ENCODE measurements at places on chromosomes 6 and 20. TPM values are rescaled to one million over a fixed set of nuclear protein-coding genes. Genes with fewer than 3 reads are reported as not detected.
A peak's percentile ranks its signal among the peaks of the same experiment; 100 is the strongest.

The C20orf204 gene
- 3.5 TPM for total RNA-seq

The EPPIN gene
- not detected for total RNA-seq

The HCK gene
- total RNA-seq, result not detected

The SIRPB2 gene
- not detected for total RNA-seq

The TINAG gene
- not detected for total RNA-seq

The COL21A1 gene
- total RNA-seq, result not detected

- DNase-seq, result no peak
These were observed 107.8 kb upstream of the RNF217 start for GRCh38 chr6:124854338-124854922.

DNA sequence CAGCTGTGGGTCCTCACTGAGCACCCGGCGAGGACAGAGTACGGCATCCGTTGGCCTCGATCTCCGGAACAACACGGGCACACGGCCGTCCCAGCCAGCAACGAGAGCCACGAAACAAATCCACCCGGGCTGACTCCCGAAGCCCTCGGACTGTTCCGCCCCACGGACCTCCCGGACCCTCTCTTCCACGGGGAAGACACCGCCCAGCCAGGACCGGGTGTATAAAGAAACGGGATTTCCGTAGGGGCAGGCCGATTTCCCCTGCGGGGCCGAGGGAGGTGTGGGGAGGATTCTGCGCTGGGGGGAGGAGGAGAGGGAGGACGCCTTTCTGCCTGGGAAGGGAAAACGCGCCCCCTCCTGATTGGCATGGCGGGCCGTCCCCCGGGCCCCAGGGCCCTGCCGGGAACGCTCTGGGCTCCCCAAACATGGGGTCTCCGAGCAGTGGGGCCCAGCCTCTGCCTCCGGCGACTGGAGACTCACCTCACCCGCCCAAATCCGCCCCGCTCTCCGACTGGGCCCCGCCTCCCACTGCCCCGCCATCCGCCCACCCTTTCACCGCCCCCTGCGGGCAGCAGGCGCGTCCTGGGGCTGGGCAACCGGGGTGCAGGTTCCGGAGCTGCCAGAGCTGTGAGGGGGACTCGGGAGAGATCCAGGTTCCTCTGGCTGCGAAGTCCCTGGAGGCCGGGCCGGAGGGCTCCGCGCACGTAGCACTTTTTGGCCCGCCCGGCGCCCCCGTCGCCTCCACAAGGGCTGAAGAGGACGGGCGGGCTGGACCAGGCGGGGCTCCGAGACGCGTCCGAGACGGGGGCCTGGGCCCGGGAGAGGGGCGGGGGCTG is 679 bp upstream of the PPDPF start:
- DNase-seq, result peak; percentile 71

GRCh38 chr20:354298-354977 is 7.5 kb downstream of the NRSN2 start:
- DNase-seq, result peak; percentile 83

DNA sequence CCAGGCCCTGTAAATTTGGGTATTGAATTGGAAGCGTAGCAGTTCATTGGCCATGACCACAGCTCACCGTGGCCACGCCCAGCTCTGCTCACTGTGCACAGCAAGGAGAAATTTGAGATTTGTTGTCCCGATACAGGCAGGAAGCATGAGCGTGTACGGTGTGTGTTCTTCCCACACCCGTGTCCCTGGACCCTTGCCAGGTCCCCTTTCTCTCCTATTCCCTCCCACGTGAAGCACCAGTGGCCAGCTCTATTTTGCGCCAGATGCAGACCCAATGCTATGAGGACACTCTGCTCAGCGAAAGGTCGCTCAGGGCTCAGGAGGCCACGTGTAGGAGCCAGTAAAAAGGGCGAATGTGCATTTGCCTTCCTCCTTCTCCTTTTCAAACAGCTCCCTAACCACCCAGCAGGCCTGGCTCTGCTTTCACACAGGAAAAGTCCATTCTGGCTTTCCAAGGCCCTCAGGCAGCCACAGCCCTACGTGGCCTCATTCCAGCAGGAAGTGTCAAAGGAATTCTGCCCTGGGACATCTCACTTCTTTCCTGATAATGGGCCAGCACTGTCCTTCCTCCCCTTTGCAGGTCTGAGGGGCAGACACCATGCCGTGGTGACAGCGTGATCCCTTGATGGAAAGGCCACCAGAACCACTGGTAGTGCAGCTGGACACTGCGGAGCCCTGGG is 499.2 kb upstream of the CDH4 start:
- DNase-seq, result no peak

DNA sequence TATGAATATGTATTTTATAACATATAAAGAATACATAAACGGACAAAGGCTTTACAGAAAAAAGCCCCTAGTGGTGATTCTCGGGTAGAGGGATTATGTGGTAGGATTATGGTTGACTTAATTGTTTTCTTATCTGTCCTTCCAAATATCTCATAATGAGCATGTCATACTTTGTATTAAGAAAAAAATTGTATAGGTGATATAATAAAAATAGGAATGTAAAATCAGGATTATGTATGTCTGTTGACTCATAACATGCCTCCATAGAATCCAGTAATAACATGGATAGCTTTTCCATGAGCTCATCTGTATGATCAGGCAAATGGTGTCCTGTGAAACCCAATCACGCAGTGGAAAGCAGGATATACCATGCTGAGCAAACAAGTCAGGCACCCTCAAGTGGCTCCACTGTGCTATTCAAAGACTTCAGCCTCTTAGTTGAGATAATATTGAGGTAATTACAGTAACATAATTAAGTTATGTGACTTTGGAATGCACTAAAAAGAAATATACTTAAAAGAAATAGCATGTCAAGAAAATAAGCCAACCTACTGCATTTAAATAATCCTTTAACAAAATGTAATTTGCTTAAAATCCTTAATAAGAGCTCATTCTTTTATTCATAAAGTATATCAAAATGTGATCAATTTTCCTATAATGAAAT is 39.6 kb upstream of the PRELID3B start:
- no peak for DNase-seq

DNA sequence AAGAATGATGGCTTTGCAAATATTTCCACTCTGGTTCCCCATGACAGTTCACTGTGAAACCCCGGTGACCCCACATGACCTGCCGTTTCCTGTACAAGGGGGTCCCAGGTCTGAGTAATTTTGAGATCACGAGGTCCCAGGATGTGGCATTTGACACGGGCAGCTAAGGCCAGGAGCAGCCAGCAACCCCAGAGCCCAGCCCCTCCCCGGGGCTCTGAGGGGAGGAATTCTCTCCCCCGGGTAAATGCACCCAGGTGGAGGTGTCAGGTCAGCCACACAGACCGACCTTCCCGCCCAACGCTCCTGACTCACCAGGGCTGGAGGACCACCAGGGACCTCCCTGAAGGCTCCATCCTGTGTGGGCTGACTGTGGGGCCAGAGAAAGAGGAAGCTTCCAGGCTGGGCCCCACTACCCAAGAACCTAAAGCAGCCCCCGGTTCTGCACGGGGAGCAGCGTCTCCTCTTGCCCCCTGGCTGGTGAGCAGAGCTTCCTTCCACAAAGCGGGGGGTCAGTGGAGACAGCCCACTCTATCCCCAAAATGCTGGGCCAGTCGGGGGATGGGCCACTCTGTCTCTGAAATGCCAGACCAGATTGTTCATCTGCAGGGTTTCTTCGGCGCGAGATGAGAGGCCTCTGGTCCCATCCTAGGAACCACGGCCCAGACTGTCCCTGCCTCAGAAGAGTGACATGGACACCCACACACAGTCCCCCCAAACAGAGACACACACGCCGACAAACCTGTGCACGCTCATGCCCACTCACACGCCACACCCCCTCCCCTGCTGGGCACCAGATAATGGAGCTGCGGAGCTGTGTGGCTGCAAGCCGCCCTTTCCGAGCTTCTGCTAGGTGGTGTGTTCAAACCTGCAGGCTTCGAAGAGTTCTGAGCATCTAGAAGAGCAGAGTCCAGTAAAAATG is 23.4 kb upstream of the SLCO4A1 start:
- DNase-seq, result peak; percentile 50

GRCh38 chr20:39278230-39278788 is 316.2 kb downstream of the DHX35 start:
- no peak for DNase-seq

- no peak for DNase-seq
These were observed 80.1 kb upstream of the ELOVL5 start for GRCh38 chr6:53428886-53429285.

DNA sequence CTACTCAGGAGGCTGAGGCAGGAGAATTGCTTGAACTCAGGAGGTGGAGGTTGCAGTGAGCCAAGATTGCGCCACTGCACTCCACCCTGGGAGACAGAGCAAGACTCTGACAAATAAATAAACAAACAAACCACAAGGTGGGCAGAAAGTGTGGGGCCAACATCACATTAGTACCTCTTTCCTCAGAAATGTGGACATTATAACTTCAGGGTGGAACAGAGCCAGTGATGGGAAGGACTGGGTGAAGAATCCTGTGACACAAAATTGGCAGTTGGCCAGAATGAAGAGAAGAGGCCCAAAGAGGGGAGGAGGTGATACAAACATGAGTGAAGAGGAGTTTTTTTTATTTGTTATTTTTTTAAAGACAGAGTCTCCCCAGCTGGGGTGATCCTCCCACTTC is 50.6 kb downstream of the NUP153 start:
- DNase-seq, result no peak

- peak; percentile 38 for DNase-seq
These were observed 36.9 kb upstream of the BLCAP start for GRCh38 chr20:37564388-37565133.

DNA sequence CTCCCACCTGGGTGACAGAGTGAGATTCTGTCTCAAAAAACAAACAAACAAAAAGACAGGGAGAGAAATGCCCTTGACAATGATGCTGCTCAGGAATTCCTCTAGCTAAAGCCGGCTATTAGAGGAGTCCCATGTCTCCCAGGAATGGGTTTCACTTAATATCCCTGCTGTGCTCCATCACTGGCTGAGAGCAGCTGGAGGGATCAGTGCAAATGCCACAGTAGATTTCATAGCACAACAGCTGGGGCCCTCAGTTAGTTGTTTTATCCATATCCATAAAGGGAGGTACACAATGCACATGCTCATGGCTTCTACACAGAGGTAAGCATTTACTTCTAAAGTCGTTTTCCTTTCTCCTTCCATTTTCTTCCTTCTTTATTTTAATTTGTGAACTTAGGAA is 742.0 kb upstream of the POU3F2 start:
- DNase-seq, result no peak

- no peak for DNase-seq
These were observed 24.1 kb upstream of the MYLIP start for GRCh38 chr6:16104624-16105433.

DNA sequence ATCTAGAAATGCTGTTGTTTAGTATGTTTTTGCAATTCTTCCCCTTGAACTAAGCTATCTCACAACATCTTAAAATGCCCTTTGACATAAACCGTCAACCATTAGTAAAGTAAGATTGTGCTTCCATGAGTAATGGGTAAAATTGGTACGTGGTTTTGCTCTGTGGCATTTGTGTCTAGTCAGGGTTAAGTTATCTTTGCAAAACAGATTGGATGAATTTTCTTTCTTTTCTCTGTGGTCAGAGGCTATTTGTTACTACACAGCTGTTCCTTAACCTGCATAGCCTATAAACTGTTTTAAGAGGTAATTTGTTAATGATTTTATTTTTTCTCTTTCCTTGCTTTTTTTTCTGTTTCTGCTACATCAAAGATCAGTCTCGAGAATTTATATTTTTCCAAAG is 75.4 kb downstream of the RPP40 start:
- no peak for DNase-seq

DNA sequence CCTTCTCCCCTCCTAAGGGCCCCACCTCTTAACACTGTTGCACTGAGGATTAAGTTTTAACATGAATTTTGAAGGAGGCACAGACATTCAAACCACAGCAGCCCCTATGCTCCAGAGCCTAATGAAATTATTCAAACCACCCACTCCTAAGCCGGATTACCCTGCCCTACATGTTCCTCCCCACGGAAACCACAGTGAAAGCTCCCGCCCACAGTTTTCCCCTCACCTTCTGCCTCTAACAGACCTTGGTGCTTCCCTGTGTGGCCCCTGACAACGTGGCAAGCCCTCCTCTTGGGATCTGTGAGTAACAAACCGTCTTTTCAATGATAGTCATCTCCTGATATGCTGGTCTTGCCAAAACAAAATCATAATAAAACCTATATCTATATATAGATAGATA is 74.8 kb downstream of the RIN2 start:
- no peak for DNase-seq

GRCh38 chr6:124022641-124023040 is 219.0 kb downstream of the NKAIN2 start:
- no peak for DNase-seq

GRCh38 chr6:33490198-33490597 is 35.8 kb downstream of the ZBTB9 start:
- no peak for DNase-seq

DNA sequence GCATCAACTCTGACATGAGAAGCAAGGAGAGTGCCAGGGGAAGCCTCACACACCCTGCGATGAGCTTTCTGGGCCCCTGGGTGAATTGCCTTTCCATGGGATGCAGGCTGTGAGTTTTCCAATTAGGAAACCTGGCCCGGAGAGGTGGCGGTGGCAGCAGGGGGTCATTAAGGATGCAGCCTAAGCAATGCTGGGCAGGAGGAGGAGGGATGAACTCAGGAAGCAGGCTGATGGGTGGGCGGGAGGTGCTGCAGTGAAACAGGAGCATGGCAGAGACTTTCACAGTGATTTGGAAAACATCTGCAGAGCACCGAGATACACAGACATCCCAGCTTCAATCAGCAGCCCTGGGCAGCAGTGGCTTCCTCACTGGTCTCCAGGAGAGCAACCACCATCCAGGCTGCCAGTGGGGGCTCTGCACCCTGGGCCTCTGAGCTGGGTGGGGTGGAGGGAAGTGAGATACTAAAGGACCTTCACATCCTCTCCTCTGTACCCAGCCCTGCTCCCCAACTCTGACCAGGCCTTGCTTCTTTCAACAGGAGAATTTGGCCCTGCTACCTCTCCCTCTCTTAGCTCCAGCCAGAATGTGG is 44.9 kb downstream of the LRFN2 start:
- DNase-seq, result no peak

- no peak for DNase-seq
These were observed 45.4 kb upstream of the ID1 start for GRCh38 chr20:31559704-31560093.

DNA sequence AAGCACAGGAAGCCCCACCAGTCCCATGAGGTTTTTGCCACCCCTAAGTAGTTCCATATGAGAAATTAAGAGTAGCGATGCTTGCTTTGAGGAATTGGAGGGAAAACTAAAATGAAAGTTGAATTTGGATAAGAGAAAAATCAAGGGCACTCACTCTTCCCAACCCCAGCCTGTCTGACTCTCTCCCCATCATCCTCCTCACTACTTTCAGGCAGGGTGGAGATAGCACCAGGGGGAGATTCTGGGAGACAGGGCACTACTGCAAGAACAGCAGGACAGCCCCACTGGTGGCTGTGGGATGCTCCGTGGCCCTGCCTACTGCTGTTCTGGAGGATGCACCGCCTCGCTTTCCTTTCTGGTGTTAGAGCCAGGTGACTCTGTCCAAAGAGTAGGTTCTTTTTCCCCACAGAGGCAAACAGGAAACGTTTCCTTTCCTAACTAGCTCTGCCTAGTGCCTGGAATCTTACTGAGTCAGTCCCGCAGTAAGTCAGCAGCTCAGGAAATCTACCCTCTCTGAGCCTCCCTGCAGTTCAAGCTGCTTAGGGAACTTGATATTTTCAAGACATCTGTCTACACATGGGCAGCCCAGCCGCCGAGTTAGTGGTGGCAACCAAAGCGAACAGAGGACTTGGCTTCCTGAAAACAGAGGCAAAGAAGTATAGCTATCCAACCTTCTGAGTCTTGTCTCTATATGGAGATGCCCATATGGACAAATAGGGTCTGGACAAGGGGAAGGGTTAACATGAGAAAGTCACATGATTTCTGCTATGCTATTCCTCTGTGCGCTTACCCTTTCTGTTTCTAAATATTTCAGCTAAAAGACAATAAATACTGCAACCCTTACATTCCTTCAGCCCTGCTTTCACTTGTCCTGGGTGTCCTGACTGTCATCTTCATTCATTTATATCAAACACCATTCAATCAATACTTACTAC is 11.4 kb downstream of the HLA-E start:
- DNase-seq, result no peak

All from activated CD4-positive, alpha-beta T cell treated with anti-CD3 and anti-CD28 coated beads, Interleukin-2, amount 10 ng/mL, durations not matched to agents 7 days and 5 days (primary cell).